ENCODE measurements at places on chromosomes 6 and 20. TPM values are rescaled to one million over a fixed set of nuclear protein-coding genes. Genes with fewer than 3 reads are reported as not detected.

DNA sequence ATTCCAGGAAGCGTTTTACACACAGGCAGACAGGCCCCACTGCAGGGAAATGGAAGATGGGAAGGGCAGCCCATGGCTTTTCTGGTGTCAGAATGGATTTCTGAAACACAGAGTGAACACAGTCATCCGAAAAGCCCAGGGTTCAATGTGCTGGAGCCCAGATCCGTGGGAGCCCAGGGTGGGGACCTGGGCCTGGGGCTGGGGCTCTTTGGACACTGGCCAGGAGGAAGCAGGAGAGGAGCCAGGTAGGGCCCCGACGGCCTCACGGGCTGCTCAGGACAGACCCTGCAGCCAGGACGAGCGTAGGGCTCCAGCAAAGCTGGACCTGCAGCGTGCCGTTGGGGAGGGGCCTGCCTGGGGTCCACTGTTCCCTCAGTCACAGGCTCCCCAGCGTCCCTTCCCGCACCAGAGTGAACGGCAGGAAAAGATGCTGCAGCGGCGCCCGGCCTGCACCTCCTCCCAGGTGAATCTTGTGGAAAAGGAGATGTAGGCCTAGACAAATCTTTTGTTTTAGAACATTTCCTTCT is 24.3 kb upstream of the LSM14B start:
- H3K4me1 ChIP-seq: no peaks in the 10 kb centered on the region
- H3K27me3 ChIP-seq: no peaks in the 10 kb centered on the region
- DNase-seq: no peak
- H3K27ac ChIP-seq: no peak overlapping the region

- H3K27ac ChIP-seq: peak within 1 kb of the TSS; percentile 97
- H3K4me1 ChIP-seq: peaks cover 36% of the 10 kb centered on the region
- no peaks in the 10 kb centered on the region for H3K27me3 ChIP-seq
- DNase-seq: peak; percentile 89
These were observed at the start of the genes KCTD20 and PXT1 for GRCh38 chr6:36442671-36443470. Gene KCTD20, plus strand, starts transcription at chr6:36443000. Its CDS starts 27,098 bp downstream, at chr6:36470098. Gene PXT1, minus strand, starts transcription at chr6:36442854. Its CDS starts 16,772 bp downstream, at chr6:36426082.

DNA sequence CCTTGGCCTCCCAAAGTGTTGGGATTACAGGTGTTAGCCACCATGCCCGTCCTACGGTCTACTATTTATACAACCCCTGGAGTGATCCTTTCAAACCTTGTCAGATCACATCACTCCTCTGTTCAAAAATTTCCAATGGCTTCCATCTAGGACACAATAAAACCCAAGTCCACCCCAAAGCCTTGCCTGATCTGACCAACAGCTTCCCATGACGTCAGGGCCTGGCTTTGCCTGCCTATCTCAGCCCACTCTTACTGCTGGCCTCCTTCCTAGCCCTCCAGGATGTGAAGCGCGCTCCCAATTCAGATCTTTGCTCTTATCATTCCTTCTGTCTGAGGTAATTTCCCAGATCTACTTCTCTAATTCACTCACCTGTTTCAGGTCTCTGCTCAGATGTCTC is 128.4 kb downstream of the LINC00237 start:
- no peaks in the 10 kb centered on the region for H3K36me3 ChIP-seq
- DNase-seq: no peak
- no peak overlapping the region for H3K4me3 ChIP-seq
- H3K27ac ChIP-seq: no peak overlapping the region
- H3K27me3 ChIP-seq: no peaks in the 10 kb centered on the region
- no peaks in the 10 kb centered on the region for H3K4me1 ChIP-seq

- H3K36me3 ChIP-seq: no peaks in the 10 kb centered on the region
- no peaks in the 10 kb centered on the region for H3K4me1 ChIP-seq
- H3K27me3 ChIP-seq: peaks cover 23% of the 10 kb centered on the region
- no peak for DNase-seq
- no peak overlapping the region for H3K4me3 ChIP-seq
- H3K27ac ChIP-seq: no peak overlapping the region
These were observed 4.9 kb upstream of the BIRC7 start for GRCh38 chr20:63230800-63231268.

The GCNT2 gene
- total RNA-seq: 1.4 TPM

The NNAT gene
- total RNA-seq: 0.33 TPM

Measured in CD8-positive, alpha-beta memory T cell (primary cell).